Epithelial cell of prostate (primary cell): ENCODE measurements at places on chromosomes 5 and 9.

GRCh38 chr5:44365345-44365744 is 23.9 kb downstream of the FGF10 start:
- no peak for DNase-seq

DNA sequence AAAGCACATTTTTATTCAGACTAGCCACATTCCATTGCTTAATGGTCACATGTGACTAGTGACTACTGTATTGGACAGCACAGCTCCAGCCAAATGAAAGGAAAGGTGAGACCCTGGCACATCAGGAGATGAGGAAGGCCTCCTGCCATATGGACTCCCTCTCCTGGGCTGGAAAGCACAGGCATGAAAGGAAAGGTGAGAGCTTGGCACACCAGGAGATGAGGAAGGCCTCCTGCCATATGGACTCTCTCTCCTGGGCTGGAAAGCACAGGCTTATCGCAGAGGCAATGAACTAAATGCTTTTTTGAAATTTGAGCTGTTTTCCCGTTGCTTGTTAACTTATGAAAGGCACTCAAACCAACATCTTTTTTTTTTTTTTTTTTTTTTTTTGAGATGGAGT is 144.8 kb upstream of the SLC12A2 start:
- DNase-seq, result no peak

DNA sequence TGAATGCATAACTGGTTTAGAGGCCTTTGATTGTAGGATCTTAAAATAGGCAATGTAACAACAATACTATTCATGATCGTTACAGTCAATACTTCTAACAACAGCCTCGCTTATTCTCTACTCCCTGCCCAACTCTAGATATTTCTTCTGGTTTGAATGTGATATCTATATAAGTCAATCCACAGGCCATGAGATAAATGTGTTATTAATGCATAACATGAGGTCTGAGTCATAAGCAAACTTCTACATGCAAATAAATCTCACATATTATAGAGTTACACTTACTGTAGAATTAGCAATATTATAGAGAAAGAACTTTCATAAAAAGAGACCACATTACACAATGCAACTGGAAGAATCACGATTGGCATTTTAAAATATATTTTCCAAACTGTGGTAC is 2.9 kb upstream of the ALDOB start:
- no peak for DNase-seq

DNA sequence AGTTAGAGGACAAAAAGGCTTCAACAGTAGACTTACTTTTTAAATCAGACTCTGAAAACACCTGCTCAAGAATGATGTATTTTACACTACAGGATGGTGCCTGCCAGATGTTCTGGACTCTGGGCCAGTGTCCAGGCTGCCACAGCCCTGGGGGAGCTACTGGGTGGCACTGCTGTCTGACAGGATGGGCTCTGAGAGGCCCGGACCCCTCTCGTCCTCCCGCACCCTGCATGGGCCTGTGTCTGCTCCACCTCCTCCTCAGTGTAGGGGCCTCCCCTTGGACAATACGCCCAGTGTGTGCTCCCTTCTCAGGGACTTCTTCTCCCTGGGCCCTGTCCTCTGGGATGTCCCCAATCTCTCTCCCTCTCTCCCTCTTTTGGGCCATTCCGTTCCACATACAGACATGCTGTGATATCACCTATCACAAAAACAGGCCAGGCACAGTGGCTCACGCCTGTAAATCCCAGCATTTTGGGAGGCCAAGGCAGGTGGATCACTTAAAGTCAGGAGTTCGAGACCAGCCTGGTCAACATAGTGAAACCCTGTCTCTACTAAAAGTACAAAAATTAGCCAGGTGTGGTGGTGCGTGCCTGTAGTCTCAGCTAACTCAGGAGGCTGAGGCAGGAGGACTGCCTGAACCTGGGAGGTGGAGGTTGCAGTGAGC is 23.4 kb downstream of the GFPT2 start:
- DNase-seq, result no peak

DNA sequence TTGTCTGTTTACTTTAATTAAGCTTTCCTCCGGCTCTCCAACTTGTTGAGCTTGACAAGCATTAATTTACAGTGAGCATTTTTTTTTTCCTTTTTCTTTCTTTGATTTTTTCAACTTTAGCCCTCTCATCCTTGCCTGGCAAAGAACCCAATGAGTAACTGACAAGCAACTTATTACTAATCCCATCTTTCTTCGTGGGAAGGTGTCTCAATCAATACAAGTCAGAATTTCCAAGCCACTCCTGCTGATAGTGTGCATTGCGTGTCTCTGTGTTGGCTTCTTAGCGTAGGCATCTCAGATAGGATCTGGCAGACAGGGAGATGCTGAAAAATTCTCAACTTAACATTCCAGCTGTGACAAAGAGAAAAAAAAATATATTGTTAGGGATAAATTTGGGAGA is 527.7 kb upstream of the WWC1 start:
- DNase-seq, result peak; percentile 79

DNA sequence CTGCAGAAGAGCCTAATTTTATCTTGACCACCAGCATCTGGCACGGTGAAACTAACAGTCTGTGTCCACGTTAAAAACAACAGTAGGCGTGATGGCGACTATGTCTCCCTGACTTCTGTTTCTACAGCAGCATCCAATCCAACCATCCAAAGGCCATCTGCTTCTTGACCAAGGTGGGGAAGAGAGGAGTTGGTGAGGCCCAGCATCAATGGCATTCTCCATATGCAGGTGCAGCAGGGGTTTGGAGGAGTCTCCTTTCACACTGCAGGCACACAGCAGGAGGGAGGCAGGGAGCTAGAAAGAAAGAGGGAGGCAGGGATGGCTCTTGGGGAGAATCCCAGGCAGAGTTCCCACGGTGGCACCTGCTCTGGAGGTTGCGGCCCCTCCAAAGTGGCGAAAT is 27.0 kb downstream of the MGAT1 start:
- DNase-seq, result no peak
